ENCODE measurements at places on chromosomes 5 and 9. TPM values are rescaled to one million over a fixed set of nuclear protein-coding genes. Genes with fewer than 3 reads are reported as not detected.

DRD1 gene
- total RNA-seq = not detected

RPS14 gene
- total RNA-seq = 1,492 TPM

SPINK7 gene
- not detected for total RNA-seq

NIPAL4 gene
- total RNA-seq = 2.8 TPM

FOXD4L6 gene
- total RNA-seq = not detected

MYOZ3 gene
- total RNA-seq = not detected

STKLD1 gene
- total RNA-seq = not detected

GRCh38 chr9:97506306-97506705 lies 4.8 kb downstream of the TMOD1 start:
- peak; percentile 75 for DNase-seq
- no peak overlapping the region for H3K4me3 ChIP-seq
- H3K4me1 ChIP-seq = peaks cover 96% of the 10 kb centered on the region
- H3K27me3 ChIP-seq = no peaks in the 10 kb centered on the region
- H3K36me3 ChIP-seq = no peaks in the 10 kb centered on the region
- H3K27ac ChIP-seq = no peak overlapping the region

DNA sequence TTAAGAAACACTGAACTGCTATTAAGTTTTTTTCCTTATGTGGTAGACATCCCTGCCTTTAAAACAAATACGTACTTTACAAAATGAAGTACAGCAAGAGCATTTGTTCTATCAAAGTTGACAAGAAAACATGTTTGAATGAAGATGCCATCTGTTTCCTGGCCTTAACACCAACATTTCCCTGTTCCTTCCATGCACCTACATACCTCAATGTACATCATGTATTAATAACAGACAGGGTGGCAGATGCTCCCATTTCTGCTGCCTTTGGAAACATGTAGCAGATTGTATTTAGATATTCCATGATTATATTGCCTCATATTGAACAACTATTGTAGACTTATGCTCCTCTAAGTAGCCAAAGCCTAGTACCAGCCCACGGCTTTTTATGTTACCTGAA lies 104.4 kb downstream of the PJA2 start:
- H3K27me3 ChIP-seq = no peaks in the 10 kb centered on the region
- no peak overlapping the region for H3K4me3 ChIP-seq
- H3K27ac ChIP-seq = no peak overlapping the region
- H3K4me1 ChIP-seq = no peaks in the 10 kb centered on the region
- DNase-seq = peak; percentile 45

GRCh38 chr9:354453-354852 lies 139.8 kb downstream of the DOCK8 start:
- H3K4me3 ChIP-seq = no peak overlapping the region
- H3K4me1 ChIP-seq = peaks cover 21% of the 10 kb centered on the region
- H3K27me3 ChIP-seq = no peaks in the 10 kb centered on the region

DNA sequence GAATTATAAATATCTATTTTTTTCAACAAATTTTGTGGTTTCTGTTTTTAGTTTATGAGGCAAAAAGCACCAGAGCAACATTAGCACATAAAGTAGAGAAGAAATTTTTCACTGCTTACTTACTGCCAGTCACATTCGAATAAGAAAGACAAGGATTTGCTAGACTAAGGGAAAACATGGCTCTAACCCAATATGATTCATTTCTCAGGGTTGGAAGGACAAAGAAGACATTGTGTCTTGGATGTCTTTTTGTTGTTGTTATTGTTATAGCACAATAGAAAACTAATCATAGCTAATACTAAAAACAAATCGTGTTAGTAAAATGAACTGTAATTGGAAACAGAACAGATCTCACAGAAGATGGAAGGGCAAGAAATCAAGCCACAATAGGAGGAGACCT lies 90.9 kb upstream of the SLCO6A1 start:
- no peak for DNase-seq
- H3K27me3 ChIP-seq = no peaks in the 10 kb centered on the region
- no peaks in the 10 kb centered on the region for H3K4me1 ChIP-seq
- H3K36me3 ChIP-seq = no peaks in the 10 kb centered on the region

GRCh38 chr5:11946317-11946716 lies 42.1 kb upstream of the CTNND2 start:
- no peak overlapping the region for H3K4me3 ChIP-seq
- no peaks in the 10 kb centered on the region for H3K36me3 ChIP-seq
- DNase-seq = no peak
- H3K4me1 ChIP-seq = no peaks in the 10 kb centered on the region

DNA sequence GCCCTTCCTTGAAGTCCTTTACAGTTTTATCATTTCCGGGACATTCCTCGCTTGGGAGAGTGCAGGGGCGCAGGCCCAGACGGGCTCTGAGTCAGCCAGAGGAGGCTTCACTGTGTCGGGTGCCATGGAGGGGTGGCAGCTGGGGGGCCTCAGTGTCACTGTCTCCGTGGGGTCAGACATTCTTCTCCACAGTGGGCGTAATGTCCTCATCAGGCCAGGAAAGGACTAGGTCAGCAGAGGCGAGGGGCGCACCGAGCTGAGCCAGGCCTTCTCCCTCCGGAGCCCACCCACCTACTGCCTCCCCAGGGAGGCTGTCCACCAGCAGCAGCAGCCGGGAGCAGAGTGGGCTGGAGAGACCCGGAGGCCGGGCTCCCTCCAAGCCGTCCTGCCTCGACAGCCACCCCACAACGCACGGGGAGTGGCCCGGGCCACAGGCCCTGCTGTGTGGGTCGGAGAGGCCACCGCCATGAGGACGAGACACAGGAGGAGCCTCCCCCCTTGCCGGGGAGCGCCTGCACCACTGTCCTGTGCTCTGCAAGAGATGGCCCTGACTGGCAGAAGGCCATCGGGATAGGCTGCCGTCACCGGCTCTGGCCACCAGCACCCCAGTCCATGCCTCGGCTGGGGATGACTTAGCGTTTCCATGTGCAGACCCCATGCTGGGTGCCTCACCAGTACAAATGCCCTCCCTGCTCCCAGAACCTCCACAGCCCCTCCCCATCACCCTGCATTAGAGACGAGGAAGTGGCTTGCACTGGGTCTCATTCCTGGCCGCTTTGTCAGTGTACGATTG lies 26.5 kb downstream of the SARDH start:
- H3K4me3 ChIP-seq = no peak overlapping the region
- H3K4me1 ChIP-seq = peaks cover 14% of the 10 kb centered on the region
- no peak overlapping the region for H3K27ac ChIP-seq
- no peak for DNase-seq
- no peaks in the 10 kb centered on the region for H3K36me3 ChIP-seq
